Breast epithelium (tissue), 4 donors: ENCODE measurements at places on chromosomes 6 and 20. TPM values are rescaled to one million over a fixed set of nuclear protein-coding genes. Genes with fewer than 3 reads are reported as not detected.
A peak's percentile ranks its signal among the peaks of the same experiment; 100 is the strongest.

The EPB41L1 gene
- 37.0 TPM for total RNA-seq

The SLC2A10 gene
- 19.8 TPM for total RNA-seq

The EYA4 gene
- total RNA-seq = 0.33 TPM

GRCh38 chr6:117444600-117444999 is 18.9 kb upstream of the ROS1 start:
- H3K27me3 ChIP-seq = no peaks in the 10 kb centered on the region
- no peaks in the 10 kb centered on the region for H3K4me1 ChIP-seq
- H3K36me3 ChIP-seq = no peaks in the 10 kb centered on the region
- no peak for DNase-seq
- H3K27ac ChIP-seq = no peak overlapping the region

DNA sequence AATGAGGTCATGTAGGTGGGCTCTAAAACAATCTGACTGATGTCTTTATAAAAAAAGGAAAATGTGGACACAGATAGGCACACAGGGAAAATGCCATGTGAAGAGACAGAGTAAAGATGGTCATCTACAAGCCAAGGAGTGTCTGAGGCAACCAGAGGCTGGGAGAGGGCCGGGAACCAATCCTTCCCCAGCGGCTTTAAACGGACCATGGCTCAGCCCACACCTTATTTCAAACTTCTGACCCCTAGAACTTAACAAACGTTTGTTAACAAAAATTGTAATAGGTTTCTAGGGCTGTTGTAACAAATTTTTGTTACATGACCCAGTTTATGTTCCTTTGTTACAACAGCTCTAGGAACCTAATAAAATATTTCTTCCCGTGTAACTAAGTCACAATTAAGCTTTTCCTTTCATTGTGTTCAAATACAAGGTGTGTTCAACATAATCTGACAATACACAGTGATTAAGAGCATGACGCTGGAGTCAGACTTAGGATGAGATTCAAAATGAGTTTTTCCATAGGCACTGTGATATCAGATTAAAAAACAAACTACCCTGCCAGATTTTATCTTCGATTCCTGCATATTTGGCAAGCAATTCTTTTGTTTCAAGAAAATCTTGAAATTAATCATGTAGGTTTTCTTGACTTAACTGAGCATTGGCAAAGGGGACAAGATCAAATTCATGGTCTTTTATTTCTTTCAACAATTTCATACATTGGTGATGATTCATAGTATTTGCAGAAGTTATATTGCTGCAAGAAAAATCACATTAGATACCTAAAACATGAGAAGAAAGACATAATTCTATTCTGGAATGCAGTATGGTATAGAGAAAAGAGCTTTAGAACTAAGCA is 169.5 kb upstream of the RIPOR2 start:
- peak overlapping the region; percentile 33 for H3K27ac ChIP-seq
- H3K4me3 ChIP-seq = no peak overlapping the region
- no peaks in the 10 kb centered on the region for H3K27me3 ChIP-seq
- DNase-seq = no peak

- H3K4me3 ChIP-seq = no peak overlapping the region
- no peak for DNase-seq
- no peaks in the 10 kb centered on the region for H3K36me3 ChIP-seq
- no peak overlapping the region for H3K27ac ChIP-seq
- no peaks in the 10 kb centered on the region for H3K27me3 ChIP-seq
- H3K4me1 ChIP-seq = no peaks in the 10 kb centered on the region
Measured at GRCh38 chr6:75747152-75747992, 1.7 kb upstream of the MYO6 start.

- peaks cover 94% of the 10 kb centered on the region for H3K27me3 ChIP-seq
- peaks cover 5% of the 10 kb centered on the region for H3K4me1 ChIP-seq
- H3K36me3 ChIP-seq = no peaks in the 10 kb centered on the region
- H3K27ac ChIP-seq = no peak within 1 kb of the TSS
- H3K4me3 ChIP-seq = peak within 1 kb of the TSS; percentile 45
- DNase-seq = no peak
Measured at GRCh38 chr6:117265410-117266256, at the start of gene VGLL2. Gene VGLL2, plus strand, starts transcription at chr6:117265558. Its CDS starts 206 bp downstream, at chr6:117265764.

GRCh38 chr6:7469696-7470095 is 71.8 kb upstream of the DSP start:
- H3K27me3 ChIP-seq = no peaks in the 10 kb centered on the region
- no peaks in the 10 kb centered on the region for H3K4me1 ChIP-seq
- H3K27ac ChIP-seq = no peak overlapping the region
- H3K36me3 ChIP-seq = no peaks in the 10 kb centered on the region
- no peak for DNase-seq

GRCh38 chr20:38880952-38881735 is 45.1 kb upstream of the FAM83D start:
- no peak overlapping the region for H3K27ac ChIP-seq
- no peaks in the 10 kb centered on the region for H3K27me3 ChIP-seq
- H3K4me3 ChIP-seq = no peak overlapping the region
- no peak for DNase-seq

GRCh38 chr6:13427316-13427715 is 60.1 kb downstream of the GFOD1 start:
- H3K27me3 ChIP-seq = no peaks in the 10 kb centered on the region
- DNase-seq = no peak
- H3K36me3 ChIP-seq = no peaks in the 10 kb centered on the region
- no peak overlapping the region for H3K27ac ChIP-seq
- H3K4me1 ChIP-seq = no peaks in the 10 kb centered on the region

GRCh38 chr20:20409331-20409730 is 41.4 kb downstream of the INSM1 start:
- H3K27me3 ChIP-seq = no peaks in the 10 kb centered on the region
- no peak overlapping the region for H3K27ac ChIP-seq
- no peaks in the 10 kb centered on the region for H3K4me1 ChIP-seq
- no peak overlapping the region for H3K4me3 ChIP-seq
- no peak for DNase-seq
- no peaks in the 10 kb centered on the region for H3K36me3 ChIP-seq

GRCh38 chr6:151690768-151691562 is 116.5 kb upstream of the ESR1 start:
- H3K4me1 ChIP-seq = no peaks in the 10 kb centered on the region
- H3K27me3 ChIP-seq = no peaks in the 10 kb centered on the region
- H3K36me3 ChIP-seq = no peaks in the 10 kb centered on the region
- DNase-seq = no peak
- H3K4me3 ChIP-seq = peak overlapping the region; percentile 23
- peak overlapping the region; percentile 58 for H3K27ac ChIP-seq

DNA sequence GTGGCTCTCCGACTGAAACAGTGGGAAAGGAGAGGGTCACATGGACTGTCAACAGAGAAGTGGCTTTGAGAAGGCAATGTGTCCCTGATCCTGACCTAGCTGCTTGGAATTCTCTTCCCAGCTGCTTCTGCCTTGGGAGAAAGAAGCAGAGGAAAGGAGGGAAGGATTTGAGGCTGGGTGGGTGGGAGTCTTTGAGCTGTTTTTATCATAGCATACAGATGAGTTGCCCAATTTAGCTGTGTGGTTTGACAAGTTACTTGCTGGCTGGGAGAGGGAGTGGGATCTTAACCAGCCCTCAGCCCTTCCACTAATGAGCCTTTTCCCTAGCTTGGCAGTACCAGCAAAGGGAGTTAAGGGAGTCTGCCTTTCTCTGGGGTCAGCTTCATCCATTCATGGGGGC is 51.1 kb upstream of the MYL9 start:
- DNase-seq = no peak
- no peaks in the 10 kb centered on the region for H3K27me3 ChIP-seq
- H3K4me1 ChIP-seq = peaks cover 6% of the 10 kb centered on the region
- no peaks in the 10 kb centered on the region for H3K36me3 ChIP-seq
- H3K27ac ChIP-seq = peak overlapping the region; percentile 76
- H3K4me3 ChIP-seq = no peak overlapping the region

- no peak overlapping the region for H3K4me3 ChIP-seq
- peak overlapping the region; percentile 1 for H3K27ac ChIP-seq
- H3K4me1 ChIP-seq = peaks cover 6% of the 10 kb centered on the region
- H3K27me3 ChIP-seq = no peaks in the 10 kb centered on the region
- H3K36me3 ChIP-seq = no peaks in the 10 kb centered on the region
Measured at GRCh38 chr6:53056273-53056672, 8.9 kb upstream of the FBXO9 start.

DNA sequence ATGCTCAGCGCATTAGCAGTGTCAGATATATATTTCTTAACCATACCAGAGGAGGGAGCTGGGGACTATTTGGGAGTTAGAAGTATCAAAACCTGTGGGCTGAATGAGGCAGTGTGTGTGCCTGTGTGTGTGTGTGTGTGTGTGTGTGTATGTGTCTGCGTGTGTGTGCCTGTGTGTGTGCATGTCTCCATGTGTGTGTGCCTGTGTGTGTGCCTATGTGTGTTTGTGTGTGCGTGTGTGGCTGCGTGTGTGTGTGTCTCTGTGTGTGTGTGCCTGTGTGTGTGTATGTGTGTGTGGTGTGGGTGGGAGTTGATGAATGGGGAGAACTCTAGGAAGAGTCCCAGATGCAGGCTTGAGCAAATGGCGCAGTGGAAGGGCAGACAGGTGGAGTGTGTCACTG is 92.9 kb downstream of the PAX1 start:
- H3K27me3 ChIP-seq = no peaks in the 10 kb centered on the region
- H3K4me1 ChIP-seq = no peaks in the 10 kb centered on the region
- no peak overlapping the region for H3K4me3 ChIP-seq
- DNase-seq = no peak
- no peaks in the 10 kb centered on the region for H3K36me3 ChIP-seq
- H3K27ac ChIP-seq = no peak overlapping the region

DNA sequence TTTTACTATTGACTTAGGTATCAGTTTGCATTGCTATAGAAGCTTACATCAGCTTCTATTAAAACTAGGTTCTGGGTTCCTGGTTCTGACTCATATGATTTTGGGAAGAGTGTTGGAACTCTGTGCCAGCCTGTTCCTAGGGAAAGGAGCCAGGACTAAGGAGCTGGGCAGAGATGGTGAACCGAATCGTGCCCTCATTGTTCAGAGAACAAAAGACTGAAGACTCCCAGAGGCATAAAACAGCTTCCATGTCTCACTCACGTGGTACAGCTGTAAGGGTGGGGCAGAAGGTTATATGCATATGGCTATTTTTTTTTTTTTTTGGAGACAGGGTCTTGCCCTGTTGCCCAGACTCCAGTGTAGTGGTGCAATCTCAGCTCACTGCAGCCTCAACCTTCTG is 89.1 kb upstream of the THBS2 start:
- H3K36me3 ChIP-seq = no peaks in the 10 kb centered on the region
- no peak for DNase-seq
- no peak overlapping the region for H3K27ac ChIP-seq
- peaks cover 3% of the 10 kb centered on the region for H3K4me1 ChIP-seq

DNA sequence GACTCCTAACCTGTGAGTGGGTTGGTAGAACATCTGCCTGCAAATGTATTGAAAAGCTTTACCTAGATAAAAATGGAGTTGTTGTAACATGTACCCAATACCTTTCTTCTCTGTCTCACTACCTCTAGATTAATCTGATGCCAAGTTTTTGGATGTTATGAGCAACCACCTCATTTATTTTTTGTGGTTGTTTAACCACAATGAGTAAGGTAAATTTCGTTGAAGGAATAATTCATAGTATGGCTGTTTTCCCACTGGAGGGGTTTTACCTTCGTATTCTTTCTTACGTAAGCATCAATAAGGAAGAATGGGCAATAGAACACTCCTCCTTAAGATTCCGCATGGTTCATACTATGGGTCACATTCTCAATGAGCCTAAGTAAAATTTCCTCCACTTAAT is 165.4 kb downstream of the CDH26 start:
- no peak overlapping the region for H3K4me3 ChIP-seq
- no peaks in the 10 kb centered on the region for H3K36me3 ChIP-seq
- no peaks in the 10 kb centered on the region for H3K27me3 ChIP-seq
- no peak overlapping the region for H3K27ac ChIP-seq
